Activated naive CD8-positive, alpha-beta T cell treated with anti-CD3 and anti-CD28 coated beads, Interleukin-2, amount 50 U/mL, for 24 hours (primary cell): ENCODE measurements at places on chromosomes 4 and X.

- H3K36me3 ChIP-seq: peaks cover 3% of the 10 kb centered on the region
- no peak overlapping the region for H3K27ac ChIP-seq
- H3K27me3 ChIP-seq: no peaks in the 10 kb centered on the region
- DNase-seq: no peak
- no peaks in the 10 kb centered on the region for H3K4me1 ChIP-seq
- H3K4me3 ChIP-seq: no peak overlapping the region
Observed at GRCh38 chr4:2303686-2304320, 41.9 kb upstream of the MXD4 start.

DNA sequence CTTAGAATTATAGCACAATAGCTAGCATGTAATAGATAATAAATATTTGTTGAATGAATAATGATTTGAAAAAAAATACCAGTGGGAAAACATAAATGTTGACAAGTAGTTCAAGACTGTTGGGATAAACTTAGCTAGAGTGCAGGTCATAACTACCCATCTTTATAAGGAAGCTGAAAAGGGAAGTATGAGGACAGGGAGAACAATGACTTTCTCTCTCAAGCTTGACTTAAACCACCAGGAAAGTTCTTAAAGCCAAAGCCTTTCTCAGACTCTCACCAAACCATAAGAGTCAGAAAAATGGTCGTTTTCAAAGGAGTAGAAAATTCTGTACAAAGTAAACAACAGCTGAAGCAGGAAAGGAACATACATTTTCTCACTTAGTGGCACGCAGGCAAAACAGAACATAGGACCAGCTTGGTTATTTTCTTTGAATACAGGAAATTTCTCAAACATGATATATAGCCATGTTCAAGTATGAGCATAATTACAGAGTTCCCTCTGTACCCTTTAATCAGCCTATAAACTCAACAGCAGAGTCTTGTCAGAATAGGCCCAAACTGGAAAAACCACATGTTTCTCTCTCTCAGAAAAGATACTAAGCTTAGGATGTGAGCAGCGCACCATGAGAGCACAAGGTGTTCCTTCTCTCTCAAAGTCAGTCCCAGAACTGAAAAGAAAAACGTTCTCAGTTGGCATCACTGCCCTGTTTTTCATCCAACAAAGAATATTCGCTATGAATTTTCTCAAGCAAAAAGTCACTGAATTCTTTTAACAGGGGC is 28.7 kb downstream of the MAPK10 start:
- H3K27ac ChIP-seq: no peak overlapping the region
- no peaks in the 10 kb centered on the region for H3K36me3 ChIP-seq
- no peaks in the 10 kb centered on the region for H3K27me3 ChIP-seq
- no peak for DNase-seq
- no peak overlapping the region for H3K4me3 ChIP-seq
- no peaks in the 10 kb centered on the region for H3K4me1 ChIP-seq

DNA sequence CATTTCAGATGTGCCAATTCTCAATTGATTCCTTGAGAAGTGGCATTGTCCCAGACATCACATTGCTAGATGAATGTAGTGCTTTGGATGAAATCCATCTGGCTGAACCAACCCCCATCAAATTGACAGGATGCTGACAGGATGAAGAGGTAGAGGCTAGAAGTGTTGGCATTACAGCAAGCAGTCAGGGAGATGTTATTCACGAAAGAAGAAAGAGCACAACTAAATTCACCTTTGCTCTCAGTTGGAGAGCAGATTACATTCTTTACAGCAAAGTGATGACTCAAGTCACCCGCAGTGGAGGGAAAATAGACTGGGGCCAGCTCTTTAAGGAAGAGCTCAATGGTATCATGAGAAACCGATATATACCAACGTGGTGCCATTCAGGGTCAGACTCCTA is 259.6 kb downstream of the C4orf33 start:
- H3K4me3 ChIP-seq: no peak overlapping the region
- H3K4me1 ChIP-seq: no peaks in the 10 kb centered on the region
- H3K27me3 ChIP-seq: peaks cover 7% of the 10 kb centered on the region
- H3K27ac ChIP-seq: no peak overlapping the region
- DNase-seq: no peak
- H3K36me3 ChIP-seq: no peaks in the 10 kb centered on the region

GRCh38 chr4:107299646-107300045 is 263.5 kb upstream of the DKK2 start:
- no peak overlapping the region for H3K4me3 ChIP-seq
- H3K36me3 ChIP-seq: no peaks in the 10 kb centered on the region
- no peak overlapping the region for H3K27ac ChIP-seq
- no peak for DNase-seq
- no peaks in the 10 kb centered on the region for H3K27me3 ChIP-seq
- H3K4me1 ChIP-seq: no peaks in the 10 kb centered on the region

- H3K27ac ChIP-seq: no peak overlapping the region
- no peak for DNase-seq
- no peak overlapping the region for H3K4me3 ChIP-seq
- peaks cover 24% of the 10 kb centered on the region for H3K4me1 ChIP-seq
- no peaks in the 10 kb centered on the region for H3K27me3 ChIP-seq
- H3K36me3 ChIP-seq: peaks cover 2% of the 10 kb centered on the region
Observed at GRCh38 chr4:52645300-52645699, 13.8 kb downstream of the USP46 start.

GRCh38 chr4:80228460-80228859 is 31.2 kb downstream of the PRDM8 start:
- DNase-seq: no peak
- H3K4me3 ChIP-seq: no peak overlapping the region
- H3K27me3 ChIP-seq: peaks cover 11% of the 10 kb centered on the region
- H3K27ac ChIP-seq: no peak overlapping the region
- no peaks in the 10 kb centered on the region for H3K36me3 ChIP-seq

GRCh38 chr4:56244681-56245080 is 142.6 kb downstream of the AASDH start:
- H3K4me3 ChIP-seq: no peak overlapping the region
- no peaks in the 10 kb centered on the region for H3K36me3 ChIP-seq
- no peak for DNase-seq
- peaks cover 7% of the 10 kb centered on the region for H3K27me3 ChIP-seq
- no peaks in the 10 kb centered on the region for H3K4me1 ChIP-seq
- H3K27ac ChIP-seq: no peak overlapping the region

DNA sequence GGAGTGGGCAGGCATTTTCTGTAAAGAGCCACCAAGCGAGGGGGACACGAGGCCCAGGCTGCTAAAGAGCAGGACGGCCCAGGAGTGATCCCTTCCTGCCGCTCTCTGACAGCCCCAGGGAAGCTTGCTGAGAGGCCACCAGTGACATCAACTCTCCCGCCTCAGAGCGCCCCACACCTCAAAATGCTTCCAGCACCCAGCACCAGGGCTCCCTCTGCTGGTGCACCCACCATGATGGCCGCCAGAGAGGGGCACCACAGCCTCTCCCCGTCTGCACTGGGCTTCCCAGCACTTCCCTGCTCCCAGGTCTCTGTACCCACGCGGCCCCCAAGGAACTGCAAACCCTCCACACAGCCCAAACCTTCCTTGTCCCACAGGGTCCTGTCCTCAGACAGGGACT is 40.4 kb downstream of the GAK start:
- H3K36me3 ChIP-seq: peaks cover 20% of the 10 kb centered on the region
- H3K4me3 ChIP-seq: no peak overlapping the region
- peak; percentile 22 for DNase-seq
- no peaks in the 10 kb centered on the region for H3K4me1 ChIP-seq

GRCh38 chr4:61915501-61915900 is 715.4 kb downstream of the ADGRL3 start:
- H3K27ac ChIP-seq: no peak overlapping the region
- H3K4me1 ChIP-seq: no peaks in the 10 kb centered on the region
- no peak overlapping the region for H3K4me3 ChIP-seq
- no peak for DNase-seq

- peaks cover 38% of the 10 kb centered on the region for H3K36me3 ChIP-seq
- H3K4me3 ChIP-seq: no peak overlapping the region
- no peaks in the 10 kb centered on the region for H3K27me3 ChIP-seq
- DNase-seq: no peak
- H3K27ac ChIP-seq: no peak overlapping the region
- H3K4me1 ChIP-seq: no peaks in the 10 kb centered on the region
Observed at GRCh38 chr4:38040619-38041018, 80.4 kb downstream of the PTTG2 start.

DNA sequence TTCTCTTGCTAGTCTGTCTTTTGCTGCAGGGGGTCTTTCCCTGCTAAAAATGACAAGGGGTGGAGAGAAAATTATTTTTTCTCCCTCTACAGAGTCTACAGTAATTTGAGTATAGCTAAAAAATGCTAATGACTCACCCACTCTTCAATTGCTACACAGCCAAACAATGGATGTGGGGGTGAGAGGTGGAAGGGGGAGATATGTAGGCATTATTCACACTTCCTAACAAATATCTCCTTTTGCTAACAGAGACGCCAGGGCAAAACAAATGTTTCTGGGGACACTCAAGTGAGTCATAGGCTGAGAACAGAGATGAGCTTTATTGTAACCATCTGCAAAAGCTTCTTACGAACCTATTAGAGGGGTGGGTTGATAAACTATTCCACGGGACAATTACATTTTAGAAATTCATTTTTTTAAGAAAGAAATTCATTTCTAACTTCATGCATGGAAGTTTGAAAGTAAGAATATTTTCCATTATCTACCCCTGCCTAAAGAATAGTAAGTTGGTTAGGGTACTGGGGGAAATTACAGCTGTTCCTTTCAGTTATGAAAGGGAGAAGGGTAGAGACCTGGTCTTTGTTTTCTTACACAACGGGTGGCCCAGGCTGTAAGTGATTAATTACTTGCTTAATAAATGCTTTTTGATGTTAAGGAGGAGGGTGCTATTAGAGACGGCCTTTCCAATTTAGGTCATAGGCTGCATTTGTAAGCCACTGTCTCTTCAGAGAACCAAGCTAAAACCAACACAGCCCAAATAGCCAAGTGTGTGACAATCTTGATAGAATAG is 12.8 kb downstream of the SCD5 start:
- H3K36me3 ChIP-seq: no peaks in the 10 kb centered on the region
- H3K4me3 ChIP-seq: no peak overlapping the region
- H3K27ac ChIP-seq: no peak overlapping the region
- no peak for DNase-seq
- H3K27me3 ChIP-seq: no peaks in the 10 kb centered on the region

GRCh38 chr4:4734425-4734824 is 125.0 kb upstream of the MSX1 start:
- no peaks in the 10 kb centered on the region for H3K27me3 ChIP-seq
- no peak overlapping the region for H3K27ac ChIP-seq
- H3K36me3 ChIP-seq: no peaks in the 10 kb centered on the region
- no peak for DNase-seq
- no peaks in the 10 kb centered on the region for H3K4me1 ChIP-seq
